ENCODE measurements at places on chromosomes 1 and 21. TPM values are rescaled to one million over a fixed set of nuclear protein-coding genes. Genes with fewer than 3 reads are reported as not detected.

ZNF593OS gene
- total RNA-seq, result not detected

RGSL1 gene
- total RNA-seq, result not detected

SH2D1B gene
- not detected for total RNA-seq

- DNase-seq, result no peak
Observed at GRCh38 chr1:77950873-77951272, 28.0 kb downstream of the FUBP1 start.

GRCh38 chr21:29376556-29376955 is 77.8 kb downstream of the BACH1 start:
- DNase-seq, result peak; percentile 33

DNA sequence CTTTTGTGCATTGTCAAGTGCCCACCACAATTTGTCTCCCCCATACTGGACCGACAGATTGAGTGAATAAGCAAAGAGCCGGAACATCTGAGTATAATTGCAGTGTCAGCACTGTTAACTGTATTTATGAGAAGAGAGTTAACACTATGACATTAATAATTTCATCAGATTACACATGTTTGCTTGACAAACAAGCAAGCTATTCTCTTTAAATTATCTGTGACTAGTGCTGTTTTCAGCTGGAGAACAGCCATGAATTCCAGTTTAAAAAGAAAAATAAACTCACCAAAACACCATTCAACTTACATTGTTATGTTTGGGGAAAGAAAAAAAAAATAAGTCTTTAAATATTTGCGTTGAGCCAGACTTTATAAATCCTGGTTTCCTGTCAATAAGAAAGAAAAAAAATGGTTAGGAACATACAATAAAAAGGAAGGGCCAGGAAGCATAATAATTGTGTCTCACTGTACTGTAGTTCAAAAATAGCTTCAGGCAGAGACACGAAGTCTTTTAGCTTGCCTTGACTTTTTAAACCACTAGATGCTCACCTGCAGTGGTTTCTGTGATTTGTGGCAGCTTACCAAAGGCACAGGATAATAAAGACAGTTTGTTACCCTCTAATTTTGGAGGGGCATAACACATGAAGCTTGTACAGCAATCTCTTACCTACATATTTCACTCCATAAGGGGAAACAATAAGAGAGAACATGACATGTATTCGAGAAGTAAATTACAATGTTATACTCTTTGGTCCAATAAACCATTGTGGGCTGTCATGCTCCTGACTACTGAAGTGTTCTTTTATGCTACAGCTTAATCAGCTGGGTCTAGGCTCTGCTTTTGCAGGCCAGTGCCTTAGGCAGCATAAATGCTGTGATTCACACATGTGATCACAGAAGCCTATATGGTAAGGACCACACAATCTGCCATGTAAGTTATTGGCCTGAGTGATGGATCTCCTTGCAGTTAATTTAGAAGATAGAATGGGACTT is 302.0 kb upstream of the ADGRL2 start:
- DNase-seq, result no peak

DNA sequence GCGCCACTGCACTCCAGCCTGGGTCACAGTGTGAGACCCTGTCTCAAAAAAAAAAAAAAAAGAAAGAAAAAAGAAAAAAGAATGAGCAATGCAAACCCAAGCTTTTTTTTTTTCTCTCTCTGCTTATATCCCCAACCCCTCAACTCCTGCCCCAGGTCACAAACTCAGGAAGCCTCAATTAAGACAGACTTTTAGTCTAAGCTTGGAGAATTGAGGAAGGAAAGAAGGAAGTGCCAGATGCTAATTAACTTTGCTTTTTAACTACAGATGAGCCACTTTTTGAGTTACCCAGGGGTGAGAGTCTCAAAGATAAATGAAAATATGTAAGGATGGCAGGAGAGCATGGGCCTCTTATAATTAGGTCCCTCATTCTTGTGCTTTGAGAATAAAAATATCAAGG is 33.3 kb downstream of the PIK3CD start:
- no peak for DNase-seq

DNA sequence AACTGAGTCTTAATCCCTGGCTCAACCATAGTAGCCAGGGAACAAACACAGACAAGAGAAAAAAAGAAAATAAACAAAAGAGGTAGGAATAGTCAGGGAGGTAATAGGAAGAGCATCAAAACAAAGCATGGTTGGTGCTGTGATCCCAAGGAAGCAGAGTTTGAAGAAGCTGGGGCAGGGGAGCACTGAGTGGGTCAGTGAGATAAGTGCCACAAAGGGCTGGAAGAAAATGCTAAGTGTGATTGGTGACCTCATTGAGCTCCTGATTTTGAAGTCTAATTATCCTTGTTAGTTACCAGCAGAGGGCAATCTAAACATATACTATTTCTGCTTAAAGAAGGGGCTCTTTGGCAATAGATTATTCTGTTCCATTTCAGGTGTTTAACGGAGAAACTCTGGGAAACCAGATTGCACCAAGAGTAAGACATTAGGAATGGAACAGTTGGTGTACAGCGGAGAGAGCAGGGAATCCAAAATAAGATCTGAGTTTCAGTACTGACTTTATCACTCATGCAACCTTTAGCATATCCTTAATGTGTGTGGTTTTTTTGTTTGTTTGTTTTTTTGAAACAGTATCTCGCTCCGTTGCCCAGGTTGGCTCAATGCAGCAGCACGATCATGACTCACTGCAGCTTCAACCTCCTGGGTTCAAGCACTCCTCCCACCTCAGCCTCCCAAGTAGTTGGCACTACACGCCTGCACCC is 30.7 kb upstream of the KIAA1614 start:
- peak; percentile 60 for DNase-seq

DNA sequence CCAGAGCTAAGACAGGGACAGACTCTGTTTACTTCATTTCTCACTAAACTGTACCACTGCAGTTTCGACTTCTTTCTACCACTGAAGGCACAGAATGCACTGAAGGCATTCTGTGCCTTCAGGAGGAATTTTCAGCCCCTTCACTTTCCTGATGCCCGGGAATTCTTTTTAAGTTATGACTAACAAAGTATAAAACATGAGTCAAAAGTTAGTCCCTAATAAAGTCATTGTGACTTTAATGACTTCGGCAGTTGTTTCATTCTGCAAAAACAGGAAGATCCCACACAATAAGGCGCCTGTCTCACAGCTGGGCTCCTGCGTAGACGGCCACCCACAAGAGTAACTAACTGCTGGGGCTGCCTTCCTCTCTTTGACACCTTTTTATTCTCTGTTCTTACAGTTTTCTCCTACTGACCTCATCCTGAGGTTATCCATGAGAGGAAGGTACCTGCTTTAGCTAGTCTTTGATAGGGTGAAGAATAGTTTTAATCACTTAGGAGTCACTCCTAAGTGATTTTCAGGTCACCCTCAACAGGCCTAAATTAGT is 183.9 kb upstream of the SGIP1 start:
- DNase-seq, result no peak

- no peak for DNase-seq
Observed at GRCh38 chr1:168567568-168567967, 8.8 kb upstream of the XCL1 start.

SPATA17 gene
- 4.5 TPM for total RNA-seq

GRCh38 chr21:20662514-20662913 is 335.7 kb upstream of the NCAM2 start:
- no peak for DNase-seq

DCST1 gene
- 0.21 TPM for total RNA-seq

- DNase-seq, result peak; percentile 82
Observed at GRCh38 chr1:77539519-77540142, 142.8 kb downstream of the ZZZ3 start.
